ENCODE measurements at places on chromosomes 5 and 9.

- DNase-seq = no peak
These were observed 25.2 kb downstream of the LNPEP start for GRCh38 chr5:96961053-96961452.

GRCh38 chr5:4636378-4636777 is 503.8 kb upstream of the ADAMTS16 start:
- DNase-seq = no peak

DNA sequence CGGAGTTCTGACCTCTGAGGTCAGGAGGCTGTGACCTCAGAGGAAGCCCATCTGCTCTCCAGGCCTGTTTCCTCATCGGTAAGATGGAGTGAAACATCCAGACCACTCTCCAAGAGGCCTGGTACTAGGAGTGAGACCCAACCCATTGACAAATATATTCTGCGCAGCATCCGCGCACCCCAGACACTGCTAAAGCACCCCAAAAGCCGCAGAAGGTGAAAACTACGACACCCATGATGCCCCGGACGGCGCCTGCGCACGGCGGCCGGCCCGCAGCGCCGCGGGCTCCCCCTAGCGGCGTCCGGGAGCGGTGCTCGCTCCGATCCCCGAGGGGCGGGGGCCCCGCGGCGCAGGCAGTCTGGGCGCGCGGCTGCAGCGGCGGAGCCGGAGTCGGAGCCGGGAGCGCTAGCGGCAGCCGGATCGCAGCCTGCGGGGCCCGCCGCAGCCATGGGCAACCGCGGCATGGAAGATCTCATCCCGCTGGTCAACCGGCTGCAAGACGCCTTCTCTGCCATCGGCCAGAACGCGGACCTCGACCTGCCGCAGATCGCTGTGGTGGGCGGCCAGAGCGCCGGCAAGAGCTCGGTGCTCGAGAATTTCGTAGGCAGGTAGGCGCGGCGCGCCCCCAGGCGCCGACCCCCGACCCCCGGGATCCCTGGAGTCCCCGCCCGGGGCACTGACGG is at the start of gene DNM1:
Gene DNM1 (plus strand): TSS at position 356 of the 683 bp plus-strand sequence. CDS start 92 bp downstream, at position 448.
- DNase-seq = no peak

- DNase-seq = no peak
These were observed 467.5 kb upstream of the PAPPA start for GRCh38 chr9:115686069-115686468.

- no peak for DNase-seq
These were observed 29.7 kb upstream of the RNU6ATAC start for GRCh38 chr9:134193912-134194535.

DNA sequence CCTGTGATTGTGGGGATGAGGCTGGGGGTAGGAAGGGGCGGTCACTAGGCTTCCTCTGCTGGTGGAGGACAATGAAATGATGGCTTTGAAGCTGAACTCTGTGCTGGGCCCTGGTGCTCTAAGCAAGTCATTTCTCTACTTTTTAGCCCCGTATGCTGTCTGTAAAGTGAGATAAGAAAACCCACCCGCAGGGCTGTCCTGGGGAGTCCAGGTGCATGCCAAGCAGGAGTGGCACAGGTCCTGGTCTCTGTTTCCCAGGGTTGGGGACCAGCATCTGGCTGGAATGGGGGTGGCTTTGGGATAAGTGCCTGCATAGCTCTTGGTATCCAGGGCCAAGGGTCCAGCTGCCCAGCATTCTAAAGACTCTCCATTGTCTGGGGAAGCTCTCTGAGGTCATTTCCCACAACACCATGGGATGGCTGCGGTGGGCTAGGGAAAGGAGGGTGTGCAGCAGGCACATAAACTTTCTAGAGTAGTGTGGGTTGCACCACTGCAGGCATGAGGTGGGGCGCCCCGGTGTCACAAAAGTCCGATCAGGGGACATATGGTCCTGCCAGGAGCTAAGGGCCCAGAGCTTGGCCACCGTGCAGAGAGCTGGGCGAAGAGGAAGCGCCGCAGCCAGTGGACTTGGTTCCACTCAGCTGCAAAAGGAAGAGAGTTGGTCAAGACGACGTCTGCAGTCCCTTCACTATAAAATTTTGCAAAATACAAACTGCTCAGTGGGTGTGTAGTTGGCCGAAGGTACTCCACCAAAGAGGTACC is 25.6 kb upstream of the GTF3C5 start:
- no peak for DNase-seq

DNA sequence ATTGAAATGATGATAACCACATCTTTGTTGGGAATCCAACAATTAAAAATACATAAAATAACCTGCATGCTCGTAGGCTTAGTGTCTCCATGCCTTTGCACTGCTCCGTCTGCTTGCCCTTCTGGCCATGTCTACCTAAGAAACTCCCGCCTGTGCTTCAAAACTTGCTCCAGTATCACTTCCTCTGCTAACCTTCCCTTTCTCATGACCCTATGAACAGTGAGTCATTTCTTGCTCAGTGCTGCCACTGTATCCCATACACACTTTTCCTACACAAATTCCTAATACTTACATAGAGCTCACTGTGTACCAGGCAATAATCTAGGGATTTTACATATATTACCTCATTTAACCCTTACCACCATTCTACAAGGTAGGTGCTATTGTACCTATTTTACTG is 33.5 kb downstream of the TMEM245 start:
- no peak for DNase-seq

DNA sequence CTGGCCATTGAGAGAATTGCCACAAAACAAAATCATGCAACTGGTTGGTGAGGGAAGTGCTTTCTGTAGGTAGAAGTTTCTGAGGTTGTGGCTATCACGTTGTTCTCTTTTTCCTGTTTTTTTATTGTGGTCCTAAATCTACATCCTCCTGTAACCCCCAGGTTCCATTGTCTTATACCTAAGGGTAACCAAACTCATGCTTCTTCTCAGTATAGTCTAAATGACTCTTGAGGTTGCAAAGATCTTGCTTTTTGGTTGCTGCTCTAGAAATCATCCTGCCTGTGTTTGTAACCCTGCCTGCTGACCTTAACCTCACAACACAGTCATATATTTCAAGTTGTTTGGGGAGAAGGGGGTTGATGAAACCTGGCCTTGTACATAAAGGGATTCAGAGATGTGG is 273.1 kb downstream of the CD180 start:
- DNase-seq = no peak

GRCh38 chr5:143516249-143516648 is 112.8 kb upstream of the NR3C1 start:
- DNase-seq = no peak

GRCh38 chr9:120909904-120910303 is 16.7 kb downstream of the TRAF1 start:
- no peak for DNase-seq

DNA sequence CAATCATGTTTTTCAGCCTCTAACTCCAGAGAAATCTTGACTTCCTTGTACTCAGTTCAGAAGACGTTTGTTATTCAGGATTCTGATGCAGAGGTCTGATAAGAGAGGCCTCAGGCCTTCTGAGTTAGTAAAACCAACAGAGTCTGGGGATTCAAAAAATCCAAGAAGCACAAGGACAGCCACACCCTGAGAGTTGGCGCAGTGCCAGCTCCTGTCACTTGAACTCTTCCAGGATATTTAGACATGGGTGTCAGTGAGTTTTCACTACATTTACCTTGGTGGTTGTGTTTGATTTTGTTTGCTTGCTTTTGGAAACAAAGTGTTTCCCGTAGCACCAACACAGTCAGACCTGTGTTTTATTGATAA is 41.6 kb upstream of the PDE8B start:
- DNase-seq = no peak

DNA sequence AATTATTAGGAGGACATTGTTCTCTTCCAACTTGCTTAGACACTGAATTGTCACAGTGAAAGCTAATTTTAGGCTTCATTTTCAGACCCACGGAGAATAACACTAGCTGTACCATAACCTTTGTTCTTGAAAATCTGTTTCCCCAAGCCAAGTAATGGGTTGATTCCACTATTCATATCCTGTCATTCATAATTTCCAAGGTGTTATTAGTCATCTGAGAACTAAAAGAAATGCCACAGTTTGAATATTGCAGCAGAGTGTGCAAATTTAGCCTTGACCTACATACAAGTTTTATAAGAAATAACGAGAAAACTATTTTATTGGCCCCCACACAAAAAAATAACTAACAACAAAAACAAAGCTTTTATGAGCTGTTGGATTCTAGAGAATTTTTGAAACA is 148.5 kb upstream of the TYRP1 start:
- no peak for DNase-seq

DNA sequence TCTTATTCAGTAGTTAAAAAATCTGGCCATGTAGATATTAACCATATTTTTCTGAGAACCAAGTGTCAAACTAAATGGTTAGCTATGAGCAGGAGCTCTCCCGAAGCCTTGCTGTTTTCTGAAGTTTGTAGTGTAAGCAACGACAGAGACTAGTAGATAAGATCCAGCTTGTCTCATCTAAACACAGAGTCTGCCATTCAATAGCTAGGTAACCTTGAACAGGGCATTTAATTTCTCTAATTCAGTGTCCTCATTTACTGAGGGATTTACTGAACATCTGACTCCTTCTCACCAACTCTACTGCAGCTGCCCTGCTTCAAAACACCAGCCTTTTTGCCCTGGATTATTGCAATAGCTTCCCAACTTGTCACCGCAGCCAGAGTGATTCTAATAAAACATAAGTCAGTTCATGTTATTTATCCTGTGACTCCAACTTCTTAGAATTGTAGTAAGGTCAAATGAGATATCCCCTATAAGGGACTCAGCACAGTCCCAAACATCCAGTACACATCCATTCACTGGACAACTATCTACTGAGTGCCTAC is 337.0 kb downstream of the PLK2 start:
- DNase-seq = no peak

GRCh38 chr5:135880278-135880677 is 15.4 kb downstream of the IL9 start:
- no peak for DNase-seq

DNA sequence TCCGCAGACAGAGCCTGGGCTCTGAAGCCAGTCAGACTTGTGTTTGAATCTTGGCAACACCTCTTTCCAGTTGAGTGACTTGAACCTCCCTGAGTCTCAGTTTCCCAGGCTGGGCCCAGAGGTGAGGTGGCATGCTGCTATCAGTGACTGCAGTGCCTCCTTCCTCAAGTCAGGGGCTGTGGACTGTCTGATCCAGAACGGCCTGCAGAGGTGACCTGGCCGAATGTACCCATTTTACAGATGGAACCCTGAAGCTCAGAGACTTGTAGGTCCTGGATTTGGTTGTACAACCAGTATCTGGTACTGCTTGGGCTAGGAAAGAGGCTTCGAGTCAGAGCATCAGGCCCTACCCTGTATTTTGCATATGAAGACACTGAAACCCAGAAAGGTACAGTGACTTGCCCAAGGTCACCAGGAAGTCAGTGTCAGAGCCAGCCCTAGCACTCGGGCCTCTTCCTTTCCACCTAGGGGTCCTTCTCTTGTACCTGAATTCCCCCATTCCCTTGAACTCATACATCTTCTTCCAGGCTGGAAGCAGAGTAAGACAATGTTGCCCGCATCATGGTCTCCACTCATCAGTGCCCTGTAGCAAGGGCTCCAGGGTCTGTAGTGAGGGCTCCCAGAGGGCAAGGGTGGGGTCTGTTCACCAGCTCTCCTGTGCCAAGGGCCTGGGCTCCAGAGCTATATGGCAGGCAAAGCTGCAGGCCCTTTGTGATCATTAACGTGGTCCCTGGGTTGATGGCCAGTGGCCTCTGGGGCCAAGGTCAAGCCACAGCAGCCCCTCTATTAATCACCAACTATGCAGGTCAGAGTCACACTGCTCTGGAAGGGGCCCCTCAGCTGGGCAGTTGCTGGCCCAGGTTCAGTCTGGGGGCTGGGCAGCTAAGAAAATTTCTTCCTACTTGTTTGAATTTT is 28.5 kb downstream of the GSN start:
- no peak for DNase-seq

DNA sequence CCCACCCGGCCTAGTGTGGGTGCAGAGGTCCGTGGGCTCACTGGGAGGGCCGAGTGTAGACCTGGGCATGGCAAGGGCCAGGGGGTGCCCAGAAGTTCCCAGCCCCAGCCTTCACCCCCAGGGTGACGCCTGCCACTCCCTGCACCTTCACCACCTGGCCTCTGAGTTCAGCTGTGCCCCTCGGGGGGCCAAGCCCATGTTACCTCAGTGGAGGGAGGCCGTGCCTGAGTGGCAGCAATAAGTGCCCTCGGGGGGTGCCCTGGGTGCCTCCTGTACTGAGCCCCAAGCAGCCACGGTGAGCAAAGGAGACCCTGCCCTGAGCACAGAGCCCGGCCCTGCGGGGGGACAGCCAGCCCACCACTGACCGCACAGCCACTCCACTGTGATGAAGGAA is 10.3 kb upstream of the FCN2 start:
- no peak for DNase-seq

DNA sequence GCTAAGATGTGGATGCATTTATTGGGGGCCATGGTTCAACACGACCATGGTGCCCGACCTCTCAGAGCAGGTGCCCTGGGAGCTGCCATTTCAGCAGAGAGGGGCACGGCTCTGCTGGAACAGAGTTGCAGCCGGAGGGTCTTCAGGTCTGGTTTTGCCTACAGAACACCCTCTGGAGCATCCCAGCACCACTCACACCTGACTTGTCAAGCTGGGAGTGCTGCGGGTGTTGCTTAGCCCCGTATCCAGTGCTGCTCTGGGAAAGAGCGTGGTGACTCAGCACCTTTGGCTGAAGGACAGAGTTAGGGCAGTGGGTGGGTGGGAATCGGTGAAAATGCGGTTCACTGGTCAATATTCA is 36.5 kb upstream of the IRX4 start:
- no peak for DNase-seq

DNA sequence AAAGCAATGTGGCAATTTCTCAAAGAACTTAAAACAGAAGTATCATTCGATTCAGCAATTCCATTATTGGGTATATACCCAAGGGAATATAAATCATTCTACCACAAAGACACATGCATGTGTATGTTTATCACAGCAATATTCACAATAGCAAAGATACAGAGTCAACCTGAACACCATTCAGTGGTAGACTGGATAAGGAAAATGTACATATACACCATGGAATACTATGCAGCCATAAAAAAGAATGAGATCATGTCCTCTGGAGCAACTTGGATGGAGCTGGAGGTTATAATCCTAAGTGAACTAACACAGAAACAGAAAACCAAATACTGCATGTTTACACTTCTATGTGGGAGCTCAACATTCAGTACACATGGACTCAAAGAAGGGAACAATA is 21.4 kb upstream of the FYB1 start:
- no peak for DNase-seq

- no peak for DNase-seq
These were observed 604.8 kb downstream of the BNC2 start for GRCh38 chr9:16265688-16266087.

DNA sequence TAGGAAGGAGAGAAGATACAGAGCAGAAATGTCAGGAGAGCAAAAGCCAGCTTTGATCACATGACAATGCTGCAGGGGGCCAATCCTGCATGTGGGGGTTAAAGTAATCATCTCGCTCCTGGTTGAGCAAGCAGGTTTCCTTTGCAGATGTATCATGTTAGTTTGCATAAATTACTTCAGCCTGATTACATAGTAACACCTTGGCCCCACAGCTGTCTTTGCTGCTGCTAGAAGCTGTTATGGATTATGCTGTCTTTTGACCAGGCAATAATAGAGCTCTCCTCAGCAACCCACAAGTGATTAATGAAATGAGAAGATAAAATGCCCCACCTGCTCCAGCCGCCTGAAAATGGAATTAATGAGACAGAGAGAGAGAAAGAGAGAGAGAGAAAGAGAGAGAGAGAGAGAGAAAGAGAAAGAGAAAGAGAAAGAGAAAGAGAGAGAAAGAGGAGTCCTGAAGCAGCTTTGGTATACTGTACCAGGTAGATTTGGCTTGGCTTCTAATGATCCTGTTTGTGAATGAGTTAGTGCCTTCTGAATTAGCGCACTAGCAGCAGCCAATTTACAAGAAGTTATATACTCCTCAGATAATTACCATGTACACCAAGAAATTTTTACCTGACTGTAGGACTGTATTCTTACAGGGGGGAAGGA is 174.3 kb upstream of the RORB start:
- DNase-seq = no peak

GRCh38 chr9:19375538-19375937 is 4.5 kb downstream of the RPS6 start:
- DNase-seq = no peak
